ENCODE measurements at places on chromosomes 11 and 22.
A peak's percentile ranks its signal among the peaks of the same experiment; 100 is the strongest.

GRCh38 chr11:7904917-7905316 is 26.2 kb downstream of the OR10A6 start:
- DNase-seq = no peak

DNA sequence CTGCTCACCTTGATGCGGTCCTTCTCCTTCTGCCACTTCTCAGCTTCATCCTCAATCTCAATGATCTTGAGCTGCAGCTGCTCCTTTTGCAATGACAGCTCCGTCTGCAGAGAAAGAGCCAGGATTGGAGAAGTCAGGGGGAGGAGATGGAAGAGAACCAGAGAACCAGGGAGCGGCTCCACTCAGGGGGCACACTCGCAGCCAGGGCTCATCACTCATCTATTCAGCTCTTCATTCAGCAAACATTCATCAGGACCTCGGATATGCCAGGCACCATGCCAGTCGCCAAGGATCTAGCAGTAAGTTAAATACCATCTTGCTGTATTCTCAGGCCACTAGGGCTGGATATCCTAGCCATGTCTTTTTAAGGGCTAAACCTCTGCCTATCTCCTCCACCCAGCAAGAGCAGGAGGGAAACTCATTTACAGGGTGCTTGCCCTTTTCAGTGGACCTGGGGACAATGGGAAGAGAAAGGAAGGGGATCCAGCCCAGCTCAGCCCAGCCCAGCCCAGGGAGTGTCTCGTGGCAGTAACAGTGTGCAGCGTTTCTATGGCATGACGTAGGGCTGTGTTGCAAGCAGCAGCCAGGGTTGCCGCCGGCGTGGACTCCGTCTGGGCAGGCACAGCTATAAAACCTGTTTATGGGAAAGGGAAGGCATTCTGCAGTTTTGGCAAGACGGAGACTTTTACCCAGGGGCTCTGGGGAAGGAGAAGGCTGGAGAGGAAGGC is 9.4 kb downstream of the TRIM29 start:
- DNase-seq = no peak

DNA sequence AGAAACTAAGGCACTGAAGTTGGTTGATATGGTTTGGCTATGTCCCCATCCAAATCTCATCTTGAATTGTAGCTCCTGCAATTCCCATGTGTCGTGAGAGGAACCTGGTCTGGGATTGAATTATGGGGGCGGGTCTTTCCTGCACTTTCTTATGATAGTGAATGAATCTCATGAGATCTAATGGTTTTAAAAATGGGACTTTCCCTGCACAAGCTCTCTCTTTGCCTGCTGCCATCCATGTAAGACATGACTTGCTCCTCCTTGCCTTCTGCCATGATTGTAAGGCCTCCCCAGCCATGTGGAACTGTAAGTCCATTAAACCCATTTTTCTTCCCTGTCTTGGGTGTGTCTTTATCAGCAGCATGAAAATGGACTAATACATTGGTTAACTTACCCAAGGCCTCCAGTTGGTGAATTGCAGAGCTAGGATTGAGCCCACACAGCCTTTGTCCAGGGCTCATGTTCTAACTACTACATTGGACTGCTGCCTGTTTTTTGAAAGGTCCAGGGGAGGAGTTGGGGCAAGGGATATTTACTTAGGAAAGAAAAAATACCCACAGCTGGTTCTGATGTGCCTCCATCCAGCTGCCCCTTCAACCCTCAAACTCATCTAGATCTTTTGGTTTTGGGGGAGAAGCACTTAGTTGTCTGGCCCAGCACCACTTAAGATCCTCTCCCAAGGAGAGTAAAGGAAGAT is 107.8 kb upstream of the NAV2 start:
- DNase-seq = no peak

- DNase-seq = no peak
Observed at GRCh38 chr11:19080579-19080993, 20.1 kb upstream of the MRGPRX2 start.

GRCh38 chr11:45517171-45517770 is 148.2 kb downstream of the CHST1 start:
- DNase-seq = no peak

GRCh38 chr11:111718859-111719258 is 47.3 kb downstream of the PPP2R1B start:
- DNase-seq = no peak

- peak; percentile 87 for DNase-seq
Observed at GRCh38 chr11:9263840-9264315, 1.3 kb downstream of the DENND5A start.

GRCh38 chr22:40289991-40290459 is 56.3 kb upstream of the ADSL start:
- DNase-seq = peak; percentile 61

- no peak for DNase-seq
Observed at GRCh38 chr11:81241672-81242275, 1491.9 kb downstream of the FAM181B start.

DNA sequence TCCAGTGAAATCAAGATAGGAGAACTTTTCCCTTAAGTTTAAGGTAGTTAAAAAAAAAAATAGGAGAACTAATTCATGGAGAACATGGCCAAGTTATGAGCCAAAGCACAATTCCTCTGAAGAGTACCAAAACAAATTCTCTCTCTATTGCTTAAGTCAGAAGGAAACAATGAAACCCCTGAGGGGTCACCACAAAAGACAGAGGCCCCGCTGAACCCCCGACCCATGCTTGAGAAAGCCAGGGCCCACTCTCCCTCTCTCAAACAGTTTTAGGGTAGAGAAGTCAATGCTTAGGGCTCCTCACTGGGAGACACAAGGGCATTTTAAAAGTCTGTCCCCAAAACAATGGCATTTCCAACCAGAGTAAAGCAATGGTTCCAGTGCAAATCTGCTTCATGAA is 26.9 kb downstream of the PPP2R1B start:
- DNase-seq = no peak

DNA sequence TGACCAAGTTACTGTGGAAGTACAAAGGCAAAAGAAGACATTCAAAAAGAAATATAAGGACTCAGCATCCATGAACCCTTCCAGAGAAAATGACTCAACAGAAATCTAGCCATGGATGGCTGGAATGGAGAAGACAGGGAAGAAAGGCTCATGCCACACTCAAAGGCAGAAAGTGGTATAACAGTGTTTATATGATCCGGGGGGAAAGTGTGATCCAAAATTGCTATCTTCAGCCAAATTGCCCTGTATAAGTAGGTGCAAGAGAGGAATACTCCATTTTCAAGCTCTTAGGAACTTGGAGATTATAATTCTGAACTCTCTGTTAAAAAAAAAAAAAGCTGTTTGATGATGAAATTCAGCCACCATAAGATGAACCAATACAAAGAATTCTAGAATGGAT is 81.8 kb upstream of the TENM4 start:
- DNase-seq = no peak

- DNase-seq = no peak
Observed at GRCh38 chr22:40862537-40862936, 624 bp upstream of the DNAJB7 start.

- no peak for DNase-seq
Observed at GRCh38 chr11:88194990-88195389, 19.7 kb upstream of the RAB38 start.

DNA sequence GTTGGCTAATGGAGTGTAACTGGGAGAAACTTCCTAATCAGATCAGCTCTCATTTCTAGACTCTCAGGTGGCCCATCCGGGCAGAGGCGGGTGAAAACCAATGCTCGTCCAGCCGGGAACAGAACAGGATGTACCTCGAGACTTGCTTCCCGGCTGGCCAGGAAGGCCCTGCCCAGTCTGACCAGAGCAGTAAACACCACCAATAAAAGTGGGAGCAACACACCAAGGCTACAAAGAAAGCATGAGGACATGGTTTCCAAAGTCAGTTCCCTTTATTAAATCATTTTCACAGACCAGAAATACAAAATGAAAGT is 940 bp upstream of the TNKS1BP1 start:
- no peak for DNase-seq

DNA sequence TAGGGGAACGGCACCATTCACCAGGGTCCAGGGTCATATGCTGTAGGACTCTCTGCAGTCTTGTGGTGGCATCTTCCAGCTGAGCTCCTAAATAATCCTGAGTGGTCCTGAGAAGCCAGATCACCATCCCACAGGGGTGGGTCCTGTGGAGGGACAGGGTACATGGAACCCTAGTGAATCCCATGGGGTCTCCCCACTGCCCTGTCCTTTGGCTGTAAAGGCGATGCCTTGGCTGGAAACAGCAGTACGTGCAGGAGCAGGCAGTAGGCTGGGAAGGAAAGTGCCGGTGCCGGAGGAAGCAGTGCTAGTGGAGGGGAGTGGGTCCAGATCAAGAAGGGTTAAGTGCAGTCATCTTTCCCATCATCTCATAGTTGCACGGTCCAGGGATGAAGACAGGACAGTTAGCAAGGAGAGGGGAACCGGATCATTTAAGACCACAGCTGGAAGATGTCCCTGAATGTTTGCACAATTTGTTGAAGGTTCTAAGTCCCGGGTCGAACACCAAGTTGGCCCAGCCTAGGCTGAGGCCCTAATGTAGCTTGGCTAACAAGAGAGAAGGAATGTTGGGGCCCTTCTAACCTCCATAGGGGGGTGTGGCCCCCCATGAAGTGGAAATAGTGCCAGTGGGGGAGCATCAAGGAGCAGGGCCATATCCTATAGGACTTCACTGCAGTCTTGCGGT is 18.1 kb downstream of the TSPAN32 start:
- no peak for DNase-seq

- DNase-seq = no peak
Observed at GRCh38 chr22:22487869-22488597, 20.5 kb downstream of the ZNF280B start.

DNA sequence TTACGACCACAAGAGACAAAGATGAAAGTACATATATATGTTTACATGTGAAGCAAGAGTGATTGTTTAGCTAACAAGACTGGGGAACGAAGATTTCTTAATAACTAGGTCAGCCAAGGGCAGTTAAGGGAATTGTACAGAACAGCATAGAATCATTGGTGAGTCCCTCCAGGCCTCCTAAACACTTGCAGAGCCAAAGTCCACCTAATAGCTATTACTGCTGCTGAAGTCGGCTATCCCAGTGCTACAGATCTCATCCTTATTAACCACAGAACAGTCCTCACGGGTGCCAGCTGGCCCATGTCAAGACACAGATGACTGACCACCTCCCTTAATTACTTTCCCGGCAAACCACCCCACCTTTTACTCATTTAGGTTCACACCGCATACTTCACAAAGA is 68.5 kb upstream of the OPCML start:
- DNase-seq = no peak

DNA sequence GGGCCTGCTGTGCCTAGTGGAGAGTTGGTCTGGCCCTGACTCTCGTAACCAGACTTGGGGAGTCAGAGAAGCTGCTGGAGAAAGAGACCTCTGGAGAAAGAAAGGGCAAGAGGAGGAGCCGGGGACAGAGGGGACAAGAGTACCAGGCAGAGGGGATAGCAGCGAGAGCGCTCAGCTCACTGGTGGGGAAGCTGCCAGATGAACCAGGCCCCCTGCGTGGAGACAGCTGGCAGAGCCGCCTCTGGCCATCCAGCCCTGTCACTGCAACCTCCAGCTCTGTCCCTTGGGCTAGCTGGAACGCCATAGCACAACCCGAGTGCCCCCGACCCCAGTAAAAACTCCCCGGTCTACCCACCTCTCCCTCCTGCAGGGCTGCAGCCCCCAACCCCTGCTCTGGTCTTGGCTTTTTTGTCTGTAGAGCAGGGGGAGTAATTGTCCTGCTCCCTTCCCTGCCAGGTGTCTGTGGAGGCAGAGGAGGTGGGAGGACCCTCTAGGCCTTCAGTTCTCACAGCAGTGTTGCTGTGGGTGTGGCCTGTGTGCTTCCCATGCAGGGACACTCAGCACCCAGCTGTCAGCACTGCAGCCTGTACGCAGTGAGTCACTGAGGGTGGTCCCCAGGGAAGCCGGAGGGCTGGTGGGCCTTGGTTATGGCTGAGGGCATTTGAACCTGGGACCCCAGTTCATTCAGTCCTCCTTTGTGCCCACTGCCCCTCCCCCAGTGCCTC is 4.8 kb upstream of the SUN2 start:
- DNase-seq = no peak

- DNase-seq = no peak
Observed at GRCh38 chr22:27170491-27170890, 513.1 kb downstream of the MIAT start.

- no peak for DNase-seq
Observed at GRCh38 chr11:64085906-64086257, 50.2 kb downstream of the FLRT1 start.

GRCh38 chr22:23356094-23356493 is 175.8 kb downstream of the BCR start:
- DNase-seq = no peak

GRCh38 chr22:35330258-35330861 is 30.7 kb downstream of the TOM1 start:
- peak; percentile 44 for DNase-seq

DNA sequence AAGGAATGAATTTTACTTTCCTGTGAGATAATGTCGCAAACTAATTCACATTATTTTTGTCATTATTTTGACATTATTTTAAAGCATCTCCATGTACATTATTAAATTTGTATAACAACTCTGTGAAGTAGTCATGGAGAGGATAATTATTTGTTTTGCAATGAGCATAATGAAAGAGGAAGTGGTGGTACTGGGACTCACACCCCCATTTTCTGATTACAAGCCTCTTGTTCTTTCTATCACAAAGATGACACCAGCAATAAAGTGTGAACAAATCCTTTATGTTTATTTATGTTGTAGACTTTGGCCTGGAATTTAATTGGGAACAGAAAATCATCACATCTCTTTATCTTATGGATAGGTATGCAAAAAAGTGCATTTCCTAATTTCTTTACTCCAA is 522.6 kb downstream of the TMEM135 start:
- no peak for DNase-seq

DNA sequence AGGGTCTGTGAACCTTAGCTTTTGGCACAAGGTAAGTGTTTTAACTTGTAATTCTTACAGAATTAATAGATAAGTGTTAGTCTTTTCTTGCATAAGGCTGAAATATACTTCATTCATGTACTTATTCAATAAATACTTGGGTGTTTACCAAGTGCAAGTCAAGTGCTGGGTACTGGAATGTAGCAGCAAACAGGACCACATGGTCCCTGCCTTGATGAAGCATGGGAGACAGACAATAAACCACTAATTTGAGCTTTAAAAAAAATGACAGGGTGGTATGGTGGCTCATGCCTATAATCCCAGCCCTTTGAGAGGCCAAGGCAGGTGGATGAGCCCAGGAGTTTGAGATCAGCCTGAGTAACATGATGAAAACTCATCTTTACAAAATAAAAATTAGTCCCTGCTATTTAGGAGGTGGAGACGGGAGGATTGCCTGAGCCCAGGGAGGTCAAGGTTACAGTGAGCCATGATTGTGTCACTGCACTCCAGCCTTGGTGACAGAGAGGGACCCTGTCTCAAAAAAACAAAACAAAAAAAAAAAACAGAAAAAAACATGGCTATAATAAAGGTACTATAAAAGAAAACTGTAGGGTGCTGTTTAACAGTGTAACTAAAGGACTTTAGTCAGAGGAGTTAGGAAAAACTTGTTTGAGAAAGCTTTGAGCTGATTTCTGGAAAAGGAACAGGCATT is 11.1 kb downstream of the CCDC83 start:
- DNase-seq = no peak

- DNase-seq = no peak
Observed at GRCh38 chr22:37848587-37849088, 581 bp upstream of the EIF3L start.

GRCh38 chr11:134987223-134987768 is 575.3 kb upstream of the B3GAT1 start:
- DNase-seq = no peak

All from bone marrow (tissue), 2 donors.